ENCODE measurements at places on chromosomes 7 and 10.

- DNase-seq, result no peak
Measured at GRCh38 chr7:94295850-94296249, 98.8 kb upstream of the COL1A2 start.

GRCh38 chr7:158710651-158711102 lies 6.1 kb upstream of the NCAPG2 start:
- DNase-seq, result no peak

GRCh38 chr7:1973321-1974251 lies 259.2 kb downstream of the MAD1L1 start:
- no peak for DNase-seq

DNA sequence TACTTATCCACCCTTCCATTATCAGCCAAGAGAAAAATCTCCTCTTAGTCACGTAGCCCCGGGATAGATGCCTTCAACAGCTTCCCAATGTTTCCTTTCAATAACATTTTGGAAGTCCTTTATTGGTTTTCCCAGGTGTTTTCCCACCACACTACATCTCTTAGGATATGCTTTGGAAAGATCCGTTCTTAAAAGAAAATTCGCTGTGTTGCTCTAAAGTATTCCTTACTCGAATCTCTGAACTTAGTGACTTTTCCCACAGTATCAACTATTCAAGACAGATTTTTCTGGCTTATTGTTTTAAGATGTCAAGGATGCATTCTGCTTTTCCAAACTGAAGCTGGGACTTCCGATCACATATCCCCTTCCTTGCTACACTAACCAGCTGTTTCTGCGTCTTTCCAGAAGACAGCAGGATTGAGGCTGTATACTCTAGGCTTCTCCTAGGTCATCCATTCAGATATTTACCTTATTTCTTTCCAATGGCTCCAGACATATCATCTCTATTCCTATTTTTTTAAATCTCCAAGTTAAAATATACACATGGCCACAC lies 36.5 kb upstream of the SVIL start:
- no peak for DNase-seq

GRCh38 chr10:105017116-105017515 lies 376.0 kb downstream of the SORCS3 start:
- DNase-seq, result no peak

DNA sequence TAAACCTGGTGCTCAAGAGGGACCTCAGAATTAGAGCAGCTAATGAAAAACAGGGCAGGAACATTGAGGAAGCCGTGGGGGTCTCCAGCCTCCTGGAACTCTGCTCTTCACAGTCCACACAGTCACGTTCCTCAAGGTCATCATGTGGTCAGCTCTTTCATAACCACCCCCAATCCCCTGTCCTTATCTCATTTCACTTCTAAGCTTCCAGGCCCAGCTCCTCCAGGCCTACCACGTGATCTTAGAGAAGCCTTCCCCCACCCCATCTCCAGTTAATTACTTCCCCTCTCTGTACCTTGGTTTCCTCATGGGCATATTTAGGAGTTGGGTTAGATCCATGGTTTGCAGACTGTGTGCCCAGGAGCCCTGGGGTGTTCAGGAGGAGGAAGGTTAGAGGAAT lies 106.4 kb upstream of the TCF7L2 start:
- no peak for DNase-seq
